ENCODE measurements at places on chromosomes 5 and 9.

GRCh38 chr5:122766130-122766529, 8.8 kb upstream of the SNX2 start:
- DNase-seq, result no peak

GRCh38 chr9:16197578-16198370, 644.9 kb downstream of the CCDC171 start:
- DNase-seq, result no peak

- DNase-seq, result peak; percentile 33
These were observed 48.6 kb downstream of the CYSTM1 start for GRCh38 chr5:140223567-140223966.

GRCh38 chr9:20526500-20527319, 95.6 kb downstream of the MLLT3 start:
- DNase-seq, result peak; percentile 59

GRCh38 chr5:134938030-134938429, 29.7 kb upstream of the CATSPER3 start:
- DNase-seq, result no peak

GRCh38 chr5:156147944-156148285, 179.0 kb upstream of the SGCD start:
- peak; percentile 72 for DNase-seq

DNA sequence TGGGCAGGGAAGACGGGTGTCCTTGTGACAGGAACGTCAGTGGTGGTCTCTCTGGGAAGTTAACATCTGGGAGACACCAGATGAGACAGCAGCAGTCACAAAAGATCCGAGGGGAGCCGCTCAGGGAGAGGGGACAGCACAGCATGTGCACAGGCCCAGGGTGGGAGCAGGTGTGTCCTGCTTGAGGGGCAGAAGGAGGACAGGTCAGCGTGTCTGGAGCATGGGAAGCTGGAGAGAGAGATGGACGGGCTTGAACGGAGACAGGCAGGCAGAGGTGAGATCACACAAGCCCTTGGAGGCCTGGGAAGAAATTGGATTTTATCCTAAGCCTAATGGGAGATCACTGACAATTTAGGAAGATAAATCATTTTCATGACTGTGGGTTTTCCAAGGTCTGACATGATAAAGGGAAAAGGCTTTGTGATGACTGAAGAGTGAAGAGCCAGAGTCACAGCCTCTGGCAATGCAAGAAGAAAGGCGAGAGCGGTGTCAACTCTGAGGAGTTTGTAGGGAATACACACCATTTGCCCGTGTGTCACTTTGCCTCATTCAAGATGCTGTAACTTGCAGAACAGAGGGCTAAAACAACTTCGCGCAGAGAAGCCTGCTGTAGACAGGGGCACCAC, 88.3 kb downstream of the FSTL4 start:
- no peak for DNase-seq

DNA sequence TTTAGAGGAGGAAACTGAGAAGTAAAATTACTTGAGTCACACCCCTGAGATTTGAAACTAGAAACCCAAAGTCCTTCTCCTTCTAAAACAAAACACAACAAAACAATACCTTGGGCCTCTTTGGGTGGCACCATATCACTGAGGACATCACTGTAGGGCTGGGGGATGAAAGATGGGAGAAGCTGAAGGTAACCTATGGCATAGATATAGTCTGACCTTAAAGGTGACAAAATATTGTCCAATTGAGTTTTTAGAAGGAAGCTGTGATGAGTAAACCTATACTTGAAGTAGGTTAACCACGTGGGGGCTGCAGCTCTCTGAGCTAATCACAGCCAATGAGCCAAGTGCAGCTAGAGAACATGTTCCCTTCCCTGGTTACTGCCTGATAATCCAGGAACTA, 167.4 kb upstream of the CD180 start:
- DNase-seq, result no peak

DNA sequence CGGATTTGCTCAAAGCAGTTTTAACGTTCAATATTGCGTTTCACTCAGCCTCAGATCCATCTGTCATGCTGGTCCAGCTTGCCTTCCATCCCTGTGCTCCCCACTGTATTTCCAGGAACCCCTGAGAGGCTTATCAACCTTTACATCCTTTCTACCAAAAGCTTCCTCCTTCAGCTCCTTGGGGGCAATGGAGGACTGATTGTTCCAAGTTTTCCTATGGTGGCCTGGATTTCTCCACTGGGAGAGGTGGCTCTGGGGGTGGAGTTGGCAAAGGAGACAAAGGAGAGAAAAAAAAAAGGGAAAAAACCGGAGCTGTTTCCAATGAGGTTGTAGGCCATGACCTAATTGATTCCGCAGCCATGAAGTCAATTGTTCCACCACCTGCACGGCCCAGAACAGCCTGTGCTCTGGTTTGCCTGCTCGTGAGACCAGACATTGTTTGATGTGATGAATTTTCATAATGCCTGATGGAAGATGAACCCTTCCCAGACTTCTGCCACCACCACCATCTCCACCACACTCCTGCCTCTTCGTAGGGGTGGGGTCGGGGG, 54.1 kb downstream of the ABLIM3 start:
- no peak for DNase-seq

GRCh38 chr5:2148312-2149194, 265.8 kb upstream of the IRX4 start:
- DNase-seq, result no peak

GRCh38 chr5:53434541-53434940, 45.9 kb upstream of the FST start:
- no peak for DNase-seq

GRCh38 chr9:132183134-132183533, 21.3 kb downstream of the NTNG2 start:
- no peak for DNase-seq

DNA sequence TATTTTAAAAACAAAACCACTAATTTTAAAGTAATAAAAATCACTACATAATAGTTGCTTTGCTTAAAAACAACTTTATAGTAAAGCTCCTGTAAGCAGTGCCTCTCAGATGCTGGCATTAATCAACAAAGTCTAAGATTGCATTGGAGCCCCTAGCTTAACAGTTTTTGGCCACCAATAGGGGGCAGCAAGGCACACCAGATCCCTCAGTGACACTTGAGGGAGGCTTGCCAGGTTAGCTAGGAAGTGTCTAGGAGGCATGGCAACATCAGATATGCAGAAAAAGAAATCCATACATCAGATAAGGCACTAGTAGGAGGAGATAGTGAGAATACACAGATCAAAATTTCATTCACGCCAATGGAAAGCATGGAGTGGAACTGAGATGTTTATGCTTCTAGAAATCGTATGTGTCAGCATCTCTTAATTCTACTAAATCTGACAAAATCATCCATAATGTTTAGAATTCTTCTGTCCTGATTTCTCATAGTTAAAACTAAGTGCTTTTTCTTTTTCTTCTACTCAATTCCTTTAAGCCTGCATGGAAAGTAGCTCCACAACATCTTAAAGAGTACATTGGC, 73.6 kb upstream of the PAM start:
- DNase-seq, result peak; percentile 76

- no peak for DNase-seq
These were observed 4.1 kb downstream of the GLRX start for GRCh38 chr5:95818181-95819147.

- DNase-seq, result no peak
These were observed 316.1 kb downstream of the CDK5RAP2 start for GRCh38 chr9:120263836-120264235.

DNA sequence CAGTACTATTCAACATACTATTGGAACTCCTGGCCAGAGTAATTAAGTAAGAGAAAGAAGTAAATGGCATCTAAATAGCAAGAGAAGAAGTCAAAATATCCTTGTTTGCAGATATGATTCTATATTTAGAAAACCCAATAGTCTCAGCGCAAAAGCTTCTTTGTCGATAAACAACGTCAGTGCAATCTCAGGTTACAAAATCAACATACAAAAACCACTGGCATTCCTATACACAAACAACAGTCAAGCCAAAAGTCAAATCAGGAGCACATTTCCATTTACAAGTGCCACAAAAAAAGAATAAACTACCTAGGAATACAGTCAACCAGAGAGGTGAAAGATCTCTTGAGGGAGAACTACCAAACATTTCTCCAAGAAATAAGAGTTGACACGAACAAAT, 1901.9 kb upstream of the ACO1 start:
- no peak for DNase-seq

GRCh38 chr9:84228130-84228720, 112.3 kb downstream of the SLC28A3 start:
- no peak for DNase-seq

DNA sequence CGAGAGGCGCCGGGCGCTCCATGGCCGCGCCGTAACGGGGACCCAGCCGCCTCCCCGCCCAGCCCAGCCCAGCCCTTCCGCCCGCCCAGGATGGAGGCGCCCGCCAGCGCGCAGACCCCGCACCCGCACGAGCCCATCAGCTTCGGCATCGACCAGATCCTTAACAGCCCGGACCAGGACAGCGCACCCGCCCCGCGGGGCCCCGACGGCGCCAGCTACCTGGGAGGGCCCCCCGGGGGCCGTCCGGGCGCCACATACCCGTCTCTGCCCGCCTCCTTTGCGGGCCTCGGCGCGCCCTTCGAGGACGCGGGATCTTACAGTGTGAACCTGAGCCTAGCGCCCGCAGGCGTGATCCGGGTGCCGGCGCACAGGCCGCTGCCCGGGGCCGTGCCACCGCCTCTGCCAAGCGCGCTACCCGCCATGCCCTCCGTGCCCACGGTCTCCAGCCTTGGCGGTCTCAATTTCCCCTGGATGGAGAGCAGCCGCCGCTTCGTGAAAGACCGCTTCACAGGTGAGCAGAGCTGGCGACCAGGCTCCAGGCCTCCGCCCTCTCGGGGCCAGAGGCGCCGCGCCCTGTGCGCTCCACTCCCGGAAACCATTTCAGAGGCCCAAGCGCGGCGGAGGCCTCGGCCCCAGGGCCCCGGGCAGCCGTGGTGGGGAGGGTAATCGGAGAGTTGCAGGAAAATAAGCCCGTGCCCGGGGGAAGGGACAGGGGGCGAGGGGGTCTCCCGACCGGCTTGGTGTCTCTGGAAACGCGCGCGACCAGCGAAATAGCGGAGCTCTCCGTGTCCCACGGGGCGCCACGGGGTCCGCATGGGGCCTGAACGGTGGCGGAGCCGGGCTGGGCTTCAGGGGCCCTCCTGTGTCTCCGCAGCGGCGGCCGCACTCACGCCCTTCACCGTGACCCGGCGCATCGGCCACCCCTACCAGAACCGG, 496 bp downstream of the TLX3 start:
- no peak for DNase-seq

DNA sequence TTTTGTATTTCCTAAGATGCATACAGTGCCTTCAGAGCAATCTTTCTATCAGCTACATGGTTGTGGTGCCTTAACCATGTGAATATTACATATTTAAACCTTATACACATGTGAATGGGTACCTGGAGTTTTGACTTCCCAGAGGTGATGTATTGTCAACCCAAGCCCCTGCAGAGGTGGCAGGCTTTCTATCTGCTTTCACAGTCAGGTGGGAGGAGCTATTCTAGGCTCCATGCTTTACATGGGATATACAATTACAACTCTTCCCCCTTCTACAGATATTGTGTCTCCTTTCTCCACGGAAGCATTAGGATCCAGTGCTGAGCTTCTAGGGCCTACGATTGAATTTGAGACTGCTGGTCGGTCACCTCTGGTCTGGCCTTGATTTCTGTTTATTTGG, 89.8 kb upstream of the TUT7 start:
- no peak for DNase-seq

- DNase-seq, result no peak
These were observed 410.9 kb downstream of the PLK2 start for GRCh38 chr5:58048954-58049353.

DNA sequence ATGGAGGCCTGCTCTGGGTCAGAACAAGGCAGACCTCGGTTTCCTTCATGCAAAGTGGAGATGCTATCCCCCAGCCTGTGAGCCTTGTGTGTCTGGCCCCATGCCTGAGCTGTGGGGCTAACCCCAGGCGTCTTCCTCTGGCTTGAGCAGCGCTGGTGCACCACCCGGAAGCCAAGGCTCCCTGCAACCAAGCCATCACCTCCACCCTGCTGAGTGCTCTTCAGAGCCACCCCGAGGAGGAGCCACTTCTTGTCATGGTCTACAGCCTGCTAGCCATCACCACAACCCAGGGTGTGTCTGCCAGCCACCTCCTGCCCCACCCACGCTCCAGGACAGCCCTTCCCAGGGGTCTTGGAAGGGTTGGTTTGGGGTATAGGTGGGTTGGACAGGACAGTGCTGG, 16.2 kb downstream of the REXO4 start:
- no peak for DNase-seq

DNA sequence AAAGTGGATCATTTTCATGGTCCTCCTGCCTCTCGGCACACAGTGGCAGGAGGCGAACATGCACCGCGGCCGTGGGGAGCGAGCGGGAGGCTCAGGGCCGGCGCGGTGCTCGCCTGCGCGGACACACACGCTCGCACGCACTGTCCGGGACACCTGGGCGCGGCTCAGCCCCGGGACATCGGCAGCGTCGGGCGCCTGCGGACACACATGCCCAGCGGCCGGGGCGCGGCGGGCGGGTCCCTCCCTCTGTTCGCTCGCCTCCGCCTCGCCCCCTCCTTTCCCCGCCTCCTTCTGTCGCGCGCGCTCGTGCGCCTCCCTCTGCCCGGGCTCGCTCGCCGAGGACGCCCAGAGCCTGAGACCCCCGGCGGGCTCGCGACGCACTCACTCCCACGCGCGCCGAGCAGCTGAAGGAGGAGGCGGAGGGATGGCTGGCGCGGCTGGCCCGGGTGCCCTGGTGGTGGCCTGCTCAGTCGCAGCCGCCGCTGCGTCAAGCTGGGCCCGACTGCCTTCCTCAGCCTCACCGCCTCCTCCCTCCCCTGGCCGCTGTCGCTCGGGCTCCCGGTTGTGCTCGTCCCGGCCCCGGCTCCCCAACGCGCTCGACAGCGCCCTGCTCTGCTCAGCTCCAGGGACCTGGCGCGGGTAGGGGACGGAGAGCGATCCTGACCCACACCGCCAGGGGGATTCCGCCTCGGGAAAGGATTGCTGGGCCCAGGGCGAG, at the start of gene FRMD3:
Gene FRMD3 (minus strand): TSS at position 230 of the 718 bp plus-strand sequence. CDS start 170 bp downstream, at position 60.
- DNase-seq, result peak; percentile 88

GRCh38 chr5:119343766-119344165, 12.1 kb upstream of the TNFAIP8 start:
- peak; percentile 72 for DNase-seq

DNA sequence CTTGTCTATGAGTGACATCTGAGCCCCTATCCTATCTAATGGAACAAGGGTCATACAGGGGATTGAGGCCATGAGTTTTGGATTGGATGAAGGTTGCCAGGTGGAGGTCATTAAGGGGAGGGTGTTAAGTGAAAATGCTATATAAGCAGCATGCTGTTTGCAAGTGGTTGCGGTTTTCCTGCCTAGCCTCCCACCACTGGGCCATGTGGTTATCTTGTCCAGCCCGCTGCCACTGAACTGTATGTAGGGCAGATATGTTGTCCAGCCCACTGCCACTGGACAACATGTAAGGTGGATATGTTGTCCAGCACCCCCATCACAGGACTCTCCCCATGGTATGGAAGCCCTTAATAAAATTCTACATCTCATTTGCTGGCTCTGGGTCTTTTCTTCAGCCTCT, 200.0 kb downstream of the FGF10 start:
- no peak for DNase-seq

- DNase-seq, result peak; percentile 82
These were observed 433.1 kb downstream of the CHSY3 start for GRCh38 chr5:130337179-130337888.
